ENCODE measurements at places on chromosomes 11 and 22.

- no peak for DNase-seq
These were observed 139.3 kb downstream of the CEP164 start for GRCh38 chr11:117466966-117467365.

DNA sequence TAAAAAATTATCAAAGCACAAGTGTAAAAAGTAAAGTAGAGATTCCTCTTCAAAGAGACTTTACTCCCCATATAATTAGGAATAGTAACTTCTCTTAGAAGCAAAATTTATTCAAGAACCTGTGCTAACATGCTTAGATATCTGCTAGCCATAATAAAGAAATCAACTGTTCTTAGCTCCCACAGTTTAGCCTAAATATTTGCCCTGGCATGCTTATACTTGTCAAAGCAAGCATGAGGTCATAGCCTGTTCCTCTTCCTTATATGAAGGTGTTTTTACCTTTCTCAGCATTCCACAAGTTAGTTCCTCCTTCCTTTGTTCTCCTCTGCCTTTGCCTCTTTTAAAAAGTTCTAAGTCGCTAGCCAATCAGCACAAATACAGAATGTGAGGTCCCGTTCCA, 30.3 kb downstream of the RIC3 start:
- DNase-seq: no peak

DNA sequence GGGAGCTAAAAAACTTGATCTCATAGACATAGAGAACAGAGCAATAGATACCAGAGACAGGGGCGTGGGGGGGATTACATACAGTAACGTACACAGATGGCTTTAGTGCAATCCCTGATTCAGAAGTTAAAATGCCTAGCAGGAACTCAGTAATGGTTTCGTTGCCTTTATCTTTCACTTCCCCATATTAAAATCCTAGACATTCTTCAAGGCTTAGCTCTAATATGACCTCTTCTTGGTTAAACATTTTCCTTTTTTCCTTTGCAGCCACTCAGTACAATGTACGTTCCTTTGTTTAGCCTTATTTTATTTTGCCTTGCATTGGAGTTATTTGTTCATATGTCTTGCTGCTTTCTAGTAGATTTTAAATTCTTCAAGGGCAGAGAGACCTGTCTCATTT, 104.9 kb downstream of the C11orf87 start:
- no peak for DNase-seq

DNA sequence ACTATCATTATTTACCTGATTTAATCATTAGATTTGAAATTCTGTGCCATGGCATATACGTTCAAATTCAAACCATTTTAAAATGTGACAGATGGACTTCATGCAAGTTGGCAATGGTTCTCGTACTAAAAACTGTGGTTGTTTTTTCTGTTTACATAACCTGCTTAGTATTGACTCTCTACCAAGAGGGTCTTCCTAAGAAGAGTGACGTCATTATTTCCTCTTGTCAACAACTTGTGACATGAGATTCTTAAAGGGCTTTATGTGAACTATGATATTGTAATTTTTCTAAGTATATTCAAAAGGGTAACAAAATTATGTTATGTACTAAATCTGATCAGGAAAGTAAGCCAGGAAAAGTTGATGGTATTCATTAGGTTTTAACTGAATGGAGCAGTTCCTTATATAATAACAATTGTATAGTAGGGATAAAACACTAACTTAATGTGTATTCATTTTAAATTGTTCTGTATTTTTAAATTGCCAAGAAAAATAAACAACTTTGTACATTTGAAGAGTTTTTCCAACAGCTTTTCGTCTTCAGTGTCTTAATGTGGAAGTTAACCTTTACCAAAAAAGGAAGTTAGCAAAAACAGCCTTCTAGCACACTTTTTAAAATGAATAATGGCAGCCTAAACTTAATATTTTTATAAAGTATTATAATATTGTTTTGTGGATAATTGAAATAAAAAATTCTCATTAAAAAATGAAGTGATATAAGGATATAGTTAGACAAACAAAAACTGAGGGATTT, 87.0 kb downstream of the GRK3 start:
- no peak for DNase-seq

DNA sequence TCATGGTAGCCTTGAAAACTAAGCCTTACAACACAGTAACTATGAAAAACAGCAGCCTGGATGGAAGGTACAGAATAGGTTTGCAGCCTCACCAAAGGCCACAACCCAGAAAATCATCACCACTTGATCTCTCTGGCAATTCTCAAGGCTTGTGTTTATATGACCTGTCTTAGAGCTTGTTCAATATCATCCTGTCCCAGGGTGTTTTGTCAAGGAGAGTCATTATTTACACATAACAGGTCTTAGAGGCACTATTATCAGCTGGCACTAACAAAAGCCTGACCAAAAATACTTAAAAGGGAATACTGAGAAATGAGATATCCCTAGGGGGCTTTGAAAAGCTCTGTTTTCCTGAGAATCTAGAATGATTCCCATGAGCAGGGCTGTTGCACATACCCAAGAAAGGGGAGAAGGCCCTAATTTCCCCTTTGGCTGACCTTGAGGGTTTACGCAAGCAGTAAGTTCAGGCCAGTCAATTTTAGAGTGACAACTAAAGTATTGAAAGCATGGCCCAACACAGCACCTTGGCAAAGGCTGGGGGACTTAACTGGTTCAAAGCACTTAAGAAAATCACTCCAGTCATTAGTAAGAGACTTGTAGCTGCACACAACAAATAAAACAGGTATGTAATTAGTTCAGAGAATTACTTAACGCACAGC, 7.9 kb downstream of the SC5D start:
- DNase-seq: no peak

DNA sequence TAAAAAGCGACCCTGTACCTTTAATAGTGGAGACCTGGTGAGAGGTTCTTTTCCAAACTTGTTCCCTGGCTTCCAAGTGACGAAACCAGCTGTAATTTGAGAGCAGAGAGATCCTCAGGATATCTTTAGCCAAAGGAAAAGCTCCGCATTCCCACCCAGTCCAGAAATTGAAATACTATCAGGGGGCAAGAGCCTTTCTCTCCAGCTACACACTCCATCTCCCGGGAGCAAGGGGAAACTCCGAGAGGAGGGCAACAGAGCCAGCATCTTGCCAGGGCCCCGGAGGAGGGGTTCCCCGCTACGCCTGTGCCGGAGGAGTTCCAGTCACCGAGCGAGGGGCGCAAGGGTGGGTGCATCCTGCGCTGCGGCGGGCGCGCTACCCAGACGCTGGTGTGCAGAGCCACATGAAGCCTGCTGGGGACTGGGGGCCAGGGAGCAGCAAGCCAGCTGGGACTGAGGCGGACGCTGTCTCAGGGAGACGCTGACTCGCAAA, at the start of gene FIBIN:
TSS of gene FIBIN (plus strand) at position 148 of the 493 bp plus-strand sequence. CDS start 415 bp downstream, outside the sequence.
- no peak for DNase-seq

DNA sequence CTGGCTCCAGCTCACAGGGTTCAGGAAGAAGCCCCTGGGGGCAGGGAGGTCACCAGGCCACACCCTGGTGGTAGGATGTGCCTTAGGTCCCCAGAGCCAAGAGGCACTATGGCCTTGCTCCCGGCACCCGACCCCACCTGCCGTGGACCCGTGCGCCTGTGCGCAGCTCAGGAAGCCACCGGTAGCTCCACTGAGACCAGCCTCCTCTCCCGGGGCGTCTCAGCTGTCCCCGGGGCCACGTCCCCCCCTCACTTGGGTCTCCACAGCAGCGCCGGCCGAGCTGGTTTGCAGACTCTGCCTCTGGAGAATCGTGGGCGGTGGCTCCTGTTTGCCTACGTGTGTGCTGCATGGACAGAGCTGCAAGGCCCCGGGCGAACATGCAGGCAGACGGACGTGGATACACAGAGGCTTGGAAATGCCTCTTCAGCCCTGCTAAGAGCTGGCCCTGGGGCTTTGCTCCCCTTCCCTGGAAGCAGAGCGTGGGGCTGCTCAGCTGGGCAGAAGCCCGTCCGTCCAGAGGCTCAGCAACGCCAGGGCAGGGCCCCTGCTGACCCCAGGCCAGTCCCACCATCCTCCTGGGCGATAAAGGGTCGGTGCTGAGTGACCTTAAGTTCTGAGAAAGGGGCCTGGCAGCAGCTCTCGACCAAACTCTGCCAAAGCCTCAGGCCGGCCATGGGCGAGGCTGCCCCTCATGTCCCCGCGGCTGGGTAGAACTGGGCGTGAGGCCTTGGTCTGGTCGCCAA, 15.3 kb upstream of the MUC5B start:
- DNase-seq: no peak

- DNase-seq: no peak
These were observed 54.1 kb upstream of the ARHGAP20 start for GRCh38 chr11:110766316-110766715.

DNA sequence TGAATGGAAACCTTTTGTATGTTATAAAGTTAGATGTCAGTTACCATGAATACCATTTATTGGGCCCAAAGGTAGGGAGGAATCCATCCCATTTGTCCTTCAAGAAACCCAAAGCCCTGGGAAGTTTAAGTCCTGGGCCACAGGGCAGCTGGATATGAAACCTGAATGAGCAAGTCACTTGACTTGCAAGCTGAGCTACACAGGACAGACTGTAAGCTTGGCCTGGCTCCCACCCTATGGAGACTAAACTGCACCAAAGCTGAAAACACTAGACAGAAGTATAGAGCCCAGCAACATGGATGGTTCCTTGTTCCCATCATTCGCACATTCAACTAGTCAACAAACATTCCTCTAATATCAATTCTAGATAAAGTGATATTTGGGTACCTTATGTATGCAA, 71.3 kb downstream of the KCNC1 start:
- DNase-seq: no peak

GRCh38 chr11:134753771-134754520, 341.9 kb upstream of the B3GAT1 start:
- no peak for DNase-seq

DNA sequence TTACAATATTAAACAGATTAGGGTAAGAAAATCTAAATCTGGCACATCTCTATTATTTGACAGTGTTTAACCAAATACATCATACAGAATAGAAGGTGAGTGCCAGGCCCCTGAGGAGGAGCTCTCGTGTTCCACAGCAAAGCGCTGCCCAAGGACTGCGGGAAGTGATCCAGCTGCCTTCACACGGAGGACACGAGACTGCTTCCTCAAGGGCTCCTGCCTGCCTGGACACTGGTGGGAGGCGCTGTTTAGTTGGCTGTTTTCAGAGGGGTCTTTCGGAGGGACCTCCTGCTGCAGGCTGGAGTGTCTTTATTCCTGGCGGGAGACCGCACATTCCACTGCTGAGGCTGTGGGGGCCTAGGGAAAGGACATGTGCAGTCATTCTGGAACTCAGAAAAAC, 71.1 kb downstream of the NCAPD3 start:
- no peak for DNase-seq

DNA sequence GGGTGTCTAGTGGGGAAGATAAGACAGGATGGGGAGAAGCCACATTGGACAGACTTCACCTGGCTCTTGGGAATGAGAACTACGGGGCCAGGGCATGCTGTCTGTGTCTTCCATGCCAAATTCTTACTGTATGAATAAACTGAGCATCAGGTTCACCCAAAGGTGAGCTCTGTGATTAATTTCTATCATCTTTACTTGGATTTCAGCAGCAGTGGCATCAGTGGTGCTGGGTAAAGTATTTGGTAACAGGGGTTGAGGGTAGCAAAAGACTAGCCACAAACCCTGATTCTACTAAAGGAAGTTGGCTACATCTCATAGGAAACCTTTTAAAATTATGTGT, 38.8 kb downstream of the IRAG1 start:
- DNase-seq: no peak

DNA sequence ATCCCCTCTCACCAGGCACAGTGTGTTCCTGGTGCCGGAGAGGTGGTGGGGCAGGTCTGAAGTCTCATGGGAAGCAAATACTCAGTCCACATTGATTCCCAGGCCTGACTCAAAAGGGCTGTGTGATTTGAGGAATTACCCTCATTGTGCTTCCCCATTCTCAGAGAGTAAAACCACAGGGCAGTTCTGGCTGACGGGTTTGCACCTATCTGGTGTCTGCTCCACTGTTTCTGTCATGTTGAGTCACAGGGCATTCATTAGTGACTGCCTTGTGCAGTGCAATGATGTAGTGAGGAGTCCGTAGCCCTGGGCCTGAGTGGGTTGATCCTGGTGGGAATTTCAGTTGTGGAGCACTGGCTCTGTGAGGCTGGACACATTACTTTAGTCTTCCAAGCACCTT, 85.2 kb upstream of the ARHGAP20 start:
- no peak for DNase-seq

- no peak for DNase-seq
These were observed 50.7 kb upstream of the LIN7C start for GRCh38 chr11:27557226-27557625.

DNA sequence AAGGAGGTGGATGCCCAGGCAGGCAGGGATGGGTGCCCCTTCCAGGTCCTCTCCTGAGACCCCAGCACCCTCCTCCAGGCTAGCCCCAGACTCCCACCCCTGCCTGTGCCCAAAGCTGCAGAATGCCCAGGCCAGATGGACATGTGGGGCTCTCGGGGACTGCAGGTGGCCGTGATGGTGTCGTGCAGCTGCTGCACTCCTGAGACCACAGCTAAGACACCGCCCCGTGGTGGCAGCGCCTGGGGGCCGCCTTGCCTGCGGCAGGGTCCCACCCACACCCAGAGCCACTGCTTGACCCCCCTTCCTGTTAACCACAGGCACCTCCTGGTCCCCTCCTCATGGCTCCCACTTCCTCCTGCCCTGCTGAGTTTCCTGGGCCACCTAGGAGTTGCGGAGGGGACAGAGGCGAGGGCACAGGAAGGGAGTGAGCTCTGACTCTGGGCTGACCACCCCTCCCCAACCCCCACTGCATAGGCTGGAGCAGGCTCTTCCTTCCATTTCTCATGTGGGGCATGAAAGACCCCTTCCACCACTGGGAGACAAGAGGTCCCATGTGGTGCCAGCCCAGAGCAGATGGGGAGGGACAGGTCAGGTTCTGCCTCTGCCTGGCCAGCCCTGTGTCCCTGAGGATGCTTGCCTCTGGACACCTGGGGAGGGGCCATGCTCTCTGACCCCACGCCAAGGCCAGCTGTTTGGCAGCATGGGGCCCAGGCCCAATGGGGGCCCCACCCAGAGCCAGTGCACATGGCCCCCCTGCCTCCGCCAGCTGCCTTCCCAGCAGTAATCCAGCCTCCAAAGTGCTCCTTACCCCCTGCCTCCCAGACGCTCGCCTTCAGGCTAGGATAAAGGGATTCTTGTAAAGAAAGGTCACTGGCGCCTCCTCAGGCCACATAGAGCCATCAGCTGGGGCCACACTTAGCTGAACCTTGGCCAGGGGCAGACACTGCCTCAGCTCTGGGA, 29.3 kb downstream of the OSBPL5 start:
- DNase-seq: no peak

GRCh38 chr22:35864545-35865165, 147.0 kb downstream of the APOL5 start:
- DNase-seq: no peak

GRCh38 chr11:107931206-107931605, 3.0 kb downstream of the RAB39A start:
- no peak for DNase-seq

- DNase-seq: no peak
These were observed 70.9 kb upstream of the SC5D start for GRCh38 chr11:121221496-121222200.

DNA sequence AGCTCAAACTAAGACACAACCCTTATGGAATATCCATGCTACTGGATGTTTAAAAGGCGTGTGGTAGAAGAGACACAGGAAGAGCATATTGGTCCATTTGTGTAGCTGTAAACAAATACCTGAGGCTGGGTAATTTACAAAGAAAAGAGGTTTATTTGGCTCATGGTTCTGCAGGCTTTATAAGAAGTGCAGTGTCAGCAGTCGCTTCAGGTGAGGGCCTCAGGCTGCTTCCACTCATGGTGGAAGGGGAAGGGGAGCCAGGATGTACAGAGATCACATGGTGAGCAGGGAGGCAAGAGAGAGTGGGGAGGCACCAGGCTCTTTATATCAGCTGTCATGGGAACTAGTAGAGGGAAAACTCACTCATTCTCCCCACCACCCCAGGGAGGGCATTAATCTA, 31.8 kb upstream of the CSNK2A3 start:
- no peak for DNase-seq

GRCh38 chr11:117385471-117385870, 57.8 kb downstream of the CEP164 start:
- DNase-seq: no peak
